Endothelial cell (in vitro differentiated cells): ENCODE measurements at places on chromosomes 1 and 21. TPM values are rescaled to one million over a fixed set of nuclear protein-coding genes. Genes with fewer than 3 reads are reported as not detected.

MYCL gene
- 20.1 TPM for total RNA-seq

ACTL8 gene
- 0.26 TPM for total RNA-seq

DNAJC6 gene
- total RNA-seq: 3.5 TPM

CFAP126 gene
- total RNA-seq: not detected

C1orf21 gene
- total RNA-seq: 7.5 TPM

CCDC30 gene
- 3.4 TPM for total RNA-seq

CCT3 gene
- total RNA-seq: 218 TPM

UHMK1 gene
- total RNA-seq: 17.8 TPM

BCL2L15 gene
- total RNA-seq: 0.49 TPM

JAM2 gene
- total RNA-seq: 0.77 TPM

OR2L13 gene
- not detected for total RNA-seq

PBX1 gene
- 44.2 TPM for total RNA-seq

KRTAP19-1 gene
- not detected for total RNA-seq

GJA4 gene
- 347 TPM for total RNA-seq

PERM1 gene
- not detected for total RNA-seq

RPE65 gene
- not detected for total RNA-seq

GPR52 gene
- 0.67 TPM for total RNA-seq

OR2T11 gene
- not detected for total RNA-seq

LPAR3 gene
- total RNA-seq: 1.2 TPM

TMEM69 gene
- 27.8 TPM for total RNA-seq

FCGR3A gene
- total RNA-seq: 4.0 TPM

TMEM200B gene
- total RNA-seq: 0.95 TPM

SLC6A9 gene
- 2.8 TPM for total RNA-seq

TGFB2 gene
- 0.62 TPM for total RNA-seq

NTMT2 gene
- not detected for total RNA-seq

MCOLN2 gene
- 0.64 TPM for total RNA-seq

TFB2M gene
- 9.5 TPM for total RNA-seq

KLHDC7A gene
- not detected for total RNA-seq

SPATA46 gene
- total RNA-seq: not detected

OR2T29 gene
- not detected for total RNA-seq

KLF17 gene
- total RNA-seq: 0.23 TPM

KRTAP27-1 gene
- not detected for total RNA-seq

SELENON gene
- total RNA-seq: 284 TPM

SH2D5 gene
- total RNA-seq: 0.26 TPM

SYPL2 gene
- total RNA-seq: not detected

CATSPERE gene
- total RNA-seq: 1.1 TPM

MYBPHL gene
- not detected for total RNA-seq

PBXIP1 gene
- total RNA-seq: 82.1 TPM

GUCA2A gene
- total RNA-seq: not detected

KRTAP7-1 gene
- total RNA-seq: not detected

TDRD10 gene
- 27.8 TPM for total RNA-seq

HCN3 gene
- 7.3 TPM for total RNA-seq

C1orf226 gene
- 28.2 TPM for total RNA-seq

TMCC2 gene
- 5.6 TPM for total RNA-seq
